ENCODE measurements at places on chromosomes 13 and 19. TPM values are rescaled to one million over a fixed set of nuclear protein-coding genes. Genes with fewer than 3 reads are reported as not detected.

Gene SYNGR4
- total RNA-seq, result not detected

GRCh38 chr19:41706741-41707501, 1.5 kb upstream of the CEACAM5 start:
- peaks cover 4% of the 10 kb centered on the region for H3K4me1 ChIP-seq
- H3K4me3 ChIP-seq, result peak overlapping the region; percentile 31
- H3K36me3 ChIP-seq, result no peaks in the 10 kb centered on the region
- no peak overlapping the region for H3K27ac ChIP-seq
- peak; percentile 58 for DNase-seq
- peaks cover 15% of the 10 kb centered on the region for H3K27me3 ChIP-seq

DNA sequence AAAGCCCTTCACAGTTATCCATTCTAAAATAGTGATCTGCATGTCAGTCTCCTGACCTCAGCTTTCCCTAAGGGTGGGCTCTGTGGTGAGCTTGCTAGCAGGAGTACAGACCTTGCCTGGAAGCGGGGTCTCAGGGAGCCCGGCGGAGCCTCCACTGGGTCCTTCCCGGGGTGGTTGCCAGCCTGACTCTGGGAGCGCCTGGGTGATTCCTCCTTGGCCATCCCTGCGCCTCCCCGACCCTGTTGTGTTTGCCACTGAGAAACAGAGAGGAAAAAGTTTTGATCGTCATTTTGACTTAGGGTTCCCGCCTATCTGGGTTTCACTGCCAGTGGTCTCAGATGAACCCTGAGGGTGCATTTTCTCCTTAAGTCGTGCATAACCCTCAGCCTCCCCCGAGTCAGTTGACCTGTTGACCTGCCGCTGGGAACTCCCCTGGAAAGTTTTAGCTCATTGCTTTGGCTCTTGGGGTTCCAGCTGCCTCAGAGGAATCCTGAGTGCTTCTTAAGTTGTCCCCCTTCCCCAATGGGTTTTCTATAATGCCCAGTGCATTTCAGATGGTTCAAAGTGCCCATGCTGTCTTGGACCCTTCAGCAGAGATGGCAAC, 117.8 kb downstream of the RAB20 start:
- H3K36me3 ChIP-seq, result no peaks in the 10 kb centered on the region
- no peaks in the 10 kb centered on the region for H3K4me1 ChIP-seq
- H3K4me3 ChIP-seq, result no peak overlapping the region
- no peak for DNase-seq
- peaks cover 22% of the 10 kb centered on the region for H3K27me3 ChIP-seq

- no peaks in the 10 kb centered on the region for H3K27me3 ChIP-seq
- DNase-seq, result no peak
- H3K4me3 ChIP-seq, result no peak overlapping the region
- no peaks in the 10 kb centered on the region for H3K36me3 ChIP-seq
- no peak overlapping the region for H3K27ac ChIP-seq
Measured at GRCh38 chr19:28169168-28169887, 1043.6 kb downstream of the UQCRFS1 start.

DNA sequence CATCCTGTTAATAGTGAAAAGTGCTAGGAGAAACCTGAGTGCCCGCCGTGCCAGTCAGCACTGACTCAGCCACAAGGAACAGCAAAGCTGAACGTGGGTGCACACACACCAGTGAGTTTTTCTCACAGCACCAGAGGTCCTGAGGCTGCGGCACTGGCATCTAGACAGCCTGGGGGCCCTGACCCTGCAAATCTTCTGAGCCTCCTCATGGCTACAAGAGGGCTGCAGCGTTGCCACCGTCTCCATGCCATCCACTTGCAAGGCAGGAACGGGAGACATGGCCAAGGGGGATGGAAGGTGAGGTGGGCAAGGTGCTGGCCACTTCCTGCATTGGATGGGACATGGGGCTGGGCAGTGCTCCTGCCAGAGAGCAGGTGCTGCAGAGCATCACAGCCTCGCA, 211.2 kb upstream of the SOX1 start:
- no peak overlapping the region for H3K27ac ChIP-seq
- no peak for DNase-seq
- H3K4me1 ChIP-seq, result no peaks in the 10 kb centered on the region

GRCh38 chr19:3162418-3163229, 15.9 kb upstream of the S1PR4 start:
- no peaks in the 10 kb centered on the region for H3K27me3 ChIP-seq
- peaks cover 33% of the 10 kb centered on the region for H3K4me1 ChIP-seq
- no peak overlapping the region for H3K4me3 ChIP-seq

GRCh38 chr13:40273253-40274025, 393.0 kb downstream of the FOXO1 start:
- H3K27me3 ChIP-seq, result no peaks in the 10 kb centered on the region
- H3K36me3 ChIP-seq, result no peaks in the 10 kb centered on the region
- no peak overlapping the region for H3K4me3 ChIP-seq
- H3K4me1 ChIP-seq, result peaks cover 13% of the 10 kb centered on the region
- H3K27ac ChIP-seq, result no peak overlapping the region

GRCh38 chr13:41075034-41075433, 13.7 kb downstream of the WBP4 start:
- H3K27ac ChIP-seq, result no peak overlapping the region
- no peaks in the 10 kb centered on the region for H3K27me3 ChIP-seq
- H3K4me3 ChIP-seq, result no peak overlapping the region

DNA sequence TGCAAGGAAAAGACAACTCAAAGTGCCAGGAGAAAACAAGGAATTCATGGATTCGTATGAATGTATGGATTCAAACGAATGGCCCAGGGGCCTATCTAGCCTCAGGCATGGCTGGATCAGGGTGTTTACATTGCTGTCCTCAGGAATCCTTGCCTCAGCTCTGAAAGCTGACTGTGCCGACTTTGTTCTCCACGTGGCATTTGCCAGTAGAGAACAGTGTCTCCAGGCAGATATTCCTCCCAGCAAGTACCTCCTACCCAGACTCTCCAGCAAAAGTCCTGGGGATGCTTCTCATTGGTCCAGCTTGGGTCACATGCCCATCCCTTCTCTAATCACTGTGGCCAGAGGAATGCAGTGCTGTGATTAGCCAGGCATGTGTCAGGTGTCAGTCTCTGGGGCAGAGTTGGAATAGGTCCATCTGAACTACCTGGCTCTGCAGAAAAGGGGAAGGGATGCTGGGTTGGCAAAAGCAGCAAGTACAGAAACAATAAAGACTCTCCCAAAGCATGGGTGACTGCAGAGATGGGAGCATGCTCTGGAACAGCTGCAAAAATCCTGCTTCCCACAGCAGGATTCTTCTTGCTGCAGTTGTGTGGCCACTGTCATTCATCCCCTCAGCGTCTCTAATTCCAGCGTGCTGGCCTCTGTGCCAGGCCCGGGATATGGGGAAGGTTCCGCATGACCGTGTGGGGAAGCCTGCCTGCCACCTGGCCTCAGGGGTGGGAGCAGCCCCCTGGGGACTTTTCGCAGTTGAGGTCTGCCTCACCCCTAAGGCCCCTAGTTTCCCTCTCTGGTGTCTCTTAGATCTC, 30.0 kb downstream of the CCNE1 start:
- H3K36me3 ChIP-seq, result no peaks in the 10 kb centered on the region
- no peak for DNase-seq
- peaks cover 22% of the 10 kb centered on the region for H3K4me1 ChIP-seq
- H3K27me3 ChIP-seq, result peaks cover 3% of the 10 kb centered on the region
- no peak overlapping the region for H3K27ac ChIP-seq

Gene ZNF616
- total RNA-seq, result 6.6 TPM

Gene FPR3
- total RNA-seq, result not detected

DNA sequence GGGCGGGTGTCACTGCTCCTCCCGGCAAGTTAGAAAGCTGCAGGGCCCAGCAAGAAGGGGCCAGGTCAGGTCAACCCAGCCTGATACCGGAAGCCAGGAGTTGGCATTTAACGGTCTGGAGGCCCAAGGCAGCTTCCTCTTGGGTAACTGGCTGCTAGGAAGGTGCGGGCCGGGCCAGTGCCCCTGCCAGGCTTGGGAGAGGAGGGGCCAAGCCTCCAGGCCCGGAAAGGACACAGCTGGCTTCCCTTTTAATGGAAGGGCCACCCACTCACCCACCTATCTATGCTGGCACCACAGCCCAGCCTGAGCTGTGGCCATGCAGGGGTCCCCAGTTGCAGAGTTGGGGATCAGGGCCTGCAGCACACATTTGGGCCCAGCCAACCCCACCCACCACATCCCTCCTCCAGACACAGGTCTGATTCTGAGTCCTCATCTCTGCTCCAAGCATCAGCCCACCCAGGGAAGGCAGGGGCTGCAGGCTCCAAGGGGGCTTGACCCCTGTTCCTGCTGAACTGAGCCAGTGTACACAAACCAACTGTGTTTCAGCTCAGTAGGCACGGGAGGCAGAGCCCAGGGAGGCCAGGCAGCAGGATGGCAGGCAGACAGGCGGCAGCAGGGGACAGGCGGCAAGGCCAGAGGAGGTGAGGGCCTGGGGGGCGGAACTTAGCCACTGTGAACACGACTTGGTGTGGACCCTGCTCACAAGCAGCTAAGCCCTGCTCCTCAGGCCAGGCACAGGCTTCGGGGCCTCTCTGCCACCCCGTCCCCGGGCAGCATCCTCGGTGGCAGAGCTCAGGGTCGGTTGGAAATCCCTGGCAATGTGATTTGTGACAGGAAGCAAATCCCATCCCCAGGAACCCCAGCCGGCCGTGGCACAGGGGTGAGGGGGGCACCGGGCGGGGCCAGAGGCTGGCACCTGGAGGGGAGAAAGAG, 40.8 kb downstream of the ZSWIM4 start:
- peaks cover 36% of the 10 kb centered on the region for H3K4me1 ChIP-seq
- peaks cover 61% of the 10 kb centered on the region for H3K36me3 ChIP-seq
- peak overlapping the region; percentile 79 for H3K4me3 ChIP-seq
- no peak for DNase-seq
- peak overlapping the region; percentile 99 for H3K27ac ChIP-seq
- H3K27me3 ChIP-seq, result no peaks in the 10 kb centered on the region

DNA sequence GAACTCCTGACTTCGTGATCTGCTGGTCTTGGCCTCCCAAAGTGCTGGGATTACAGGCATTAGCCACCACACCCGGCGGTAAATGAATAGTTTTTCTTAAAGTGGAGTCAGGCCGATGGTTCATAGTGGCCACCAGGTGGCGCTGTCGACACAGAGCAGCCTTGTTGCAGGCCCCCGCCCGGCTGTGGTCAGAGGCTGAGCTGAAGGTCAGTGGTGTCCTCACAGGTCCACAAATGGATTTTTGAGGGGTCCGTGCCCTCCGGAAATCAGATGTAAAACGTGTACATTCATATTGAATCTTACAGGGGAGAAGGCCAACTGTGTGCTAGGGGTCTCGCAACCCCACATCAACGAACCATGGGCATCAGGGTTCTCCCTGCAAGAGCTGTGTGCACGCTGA, 13.4 kb upstream of the WDR18 start:
- H3K27ac ChIP-seq, result no peak overlapping the region
- H3K36me3 ChIP-seq, result peaks cover 49% of the 10 kb centered on the region
- no peaks in the 10 kb centered on the region for H3K27me3 ChIP-seq
- no peak for DNase-seq
- no peak overlapping the region for H3K4me3 ChIP-seq

Gene PEAK3
- total RNA-seq, result 0.18 TPM

DNA sequence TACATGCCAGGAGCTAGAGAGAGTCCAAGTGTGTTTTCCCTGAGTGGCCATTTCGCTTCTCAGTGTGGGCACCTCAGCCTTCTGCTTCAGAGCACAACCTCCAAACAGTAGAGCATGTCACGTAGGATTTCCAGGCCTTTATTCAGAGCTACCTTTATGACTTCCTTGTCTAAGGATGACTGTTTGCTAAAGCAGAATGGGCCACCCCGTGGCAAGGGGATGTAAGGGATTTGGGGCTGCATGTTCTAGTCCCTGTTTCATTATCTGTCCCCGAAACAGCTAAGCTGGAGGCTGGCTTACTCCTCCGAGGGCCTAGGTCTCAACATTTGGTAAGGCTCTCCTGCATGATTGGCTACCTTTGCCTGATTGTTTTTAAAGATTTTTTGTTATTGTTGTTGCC, 6.0 kb downstream of the RNASEH2B start:
- peak overlapping the region; percentile 51 for H3K4me3 ChIP-seq
- H3K4me1 ChIP-seq, result peaks cover 68% of the 10 kb centered on the region
- H3K27me3 ChIP-seq, result no peaks in the 10 kb centered on the region
- peaks cover 45% of the 10 kb centered on the region for H3K36me3 ChIP-seq
- no peak for DNase-seq
- peak overlapping the region; percentile 56 for H3K27ac ChIP-seq

Gene VSTM1
- total RNA-seq, result not detected

DNA sequence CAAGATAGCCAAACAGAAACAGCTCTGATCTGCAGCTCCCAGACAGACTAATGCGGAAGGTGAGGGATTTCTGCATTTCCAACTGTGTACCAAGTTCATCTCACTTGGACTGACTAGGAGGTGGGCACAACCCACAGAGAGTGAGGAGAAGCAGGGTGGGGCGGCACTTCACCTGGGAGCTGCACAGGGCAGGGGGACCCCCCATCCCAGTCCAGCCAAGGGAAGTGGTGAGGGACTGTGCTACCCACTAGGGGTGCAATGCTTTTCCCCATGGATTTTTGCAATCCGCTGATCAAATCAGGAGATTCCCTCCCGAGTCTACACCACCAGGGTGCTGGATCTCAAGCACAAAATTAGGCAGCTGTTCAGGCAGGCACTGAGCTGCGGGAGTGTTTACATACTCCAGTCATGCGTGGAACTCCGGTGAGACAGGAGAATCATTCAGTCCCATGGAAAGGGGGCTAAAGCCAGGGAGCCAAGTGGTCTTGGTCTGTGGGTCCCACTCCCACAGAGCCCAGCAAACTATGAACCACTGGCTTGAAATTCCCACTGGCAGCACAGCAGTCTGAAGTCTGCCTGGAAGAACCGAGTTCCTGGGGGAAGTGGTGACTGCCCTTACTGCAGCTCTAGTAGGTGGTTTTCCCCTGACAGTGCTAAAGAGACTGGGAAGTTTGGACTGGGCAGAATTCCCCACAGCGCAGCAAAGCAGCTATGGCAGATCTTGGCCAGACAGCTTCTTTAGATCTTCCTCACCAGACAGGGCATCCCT, 85.1 kb upstream of the UFM1 start:
- H3K27ac ChIP-seq, result no peak overlapping the region
- no peaks in the 10 kb centered on the region for H3K36me3 ChIP-seq
- H3K4me3 ChIP-seq, result no peak overlapping the region

Gene KLK14
- total RNA-seq, result 0.44 TPM

DNA sequence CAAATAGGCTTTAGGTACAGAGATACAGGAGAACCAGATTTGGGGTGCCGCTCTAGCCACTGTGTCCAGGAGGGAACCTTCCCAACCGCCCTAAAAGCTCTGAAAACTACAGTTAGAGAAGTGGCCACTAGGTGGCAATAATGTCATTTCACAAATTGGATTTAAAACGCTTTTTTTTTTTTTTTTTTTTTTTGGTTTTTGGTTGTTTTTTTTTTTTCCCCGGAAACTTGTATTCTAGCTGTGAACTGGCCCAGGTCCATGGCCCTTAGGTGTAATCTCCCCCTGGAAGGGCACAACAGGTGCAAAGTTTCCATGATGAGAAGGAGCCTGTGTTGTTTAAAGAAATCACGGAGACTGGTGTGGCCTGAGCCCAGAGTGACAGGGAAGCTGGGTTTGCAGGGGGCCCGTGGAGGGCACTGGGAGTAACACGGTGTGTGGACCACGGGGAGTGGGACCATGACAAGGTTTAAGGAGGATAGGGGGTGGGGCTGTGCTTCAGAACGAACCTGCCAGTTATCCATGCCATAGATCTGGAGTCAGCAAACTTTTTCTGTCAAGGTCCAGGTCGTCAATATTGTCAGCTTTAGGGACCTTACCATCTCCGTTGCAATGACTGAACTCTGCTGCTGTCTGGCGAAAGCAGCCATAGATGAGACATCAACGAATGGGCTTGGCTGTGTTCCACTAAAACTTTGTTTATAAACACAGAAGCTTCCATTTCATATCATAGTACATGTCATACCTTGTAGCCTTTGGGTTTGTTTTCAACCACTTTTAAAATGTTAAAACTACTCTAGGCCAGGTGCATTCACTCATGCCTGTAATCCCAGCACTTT, 10.1 kb downstream of the OR1I1 start:
- H3K27ac ChIP-seq, result no peak overlapping the region
- peak; percentile 29 for DNase-seq
- peaks cover 3% of the 10 kb centered on the region for H3K4me1 ChIP-seq
- H3K4me3 ChIP-seq, result no peak overlapping the region
- no peaks in the 10 kb centered on the region for H3K36me3 ChIP-seq
- H3K27me3 ChIP-seq, result no peaks in the 10 kb centered on the region
